ENCODE measurements at places on chromosomes 1 and 21.

DNA sequence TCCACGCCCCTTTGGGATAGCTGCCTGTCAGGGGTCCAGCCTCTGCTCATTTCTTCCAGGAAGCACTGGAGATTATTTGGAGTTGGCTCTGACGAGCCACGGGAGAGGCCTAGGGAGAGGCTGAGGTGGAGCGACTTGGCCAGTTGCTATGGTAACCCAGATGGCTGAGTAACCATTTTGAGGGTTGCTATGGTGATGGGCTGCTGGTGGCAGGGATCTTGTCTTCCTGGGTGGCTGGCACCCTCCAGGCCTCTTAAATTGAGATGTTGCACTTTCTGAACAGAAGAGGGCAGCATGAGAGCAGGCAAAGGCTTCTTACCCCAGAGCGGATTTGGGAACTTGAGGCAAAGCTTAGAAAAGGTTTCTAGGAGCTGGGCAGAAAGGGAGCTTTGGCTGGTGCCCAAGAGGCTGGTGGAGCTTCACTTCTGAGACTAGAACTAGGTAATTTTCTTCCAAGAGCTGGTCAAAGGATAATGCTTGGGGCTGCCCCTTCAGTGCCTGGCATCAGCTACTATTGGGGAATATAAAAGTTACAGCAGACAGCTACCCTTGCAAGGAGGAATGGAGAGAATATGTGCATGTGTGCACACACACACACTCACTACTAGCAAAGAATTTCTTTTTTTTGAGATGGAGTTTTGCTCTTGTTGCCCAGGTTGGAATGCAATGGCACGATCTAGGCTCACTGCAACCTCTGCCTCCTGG lies 72.5 kb downstream of the NDUFS5 start:
- peak; percentile 73 for DNase-seq

DNA sequence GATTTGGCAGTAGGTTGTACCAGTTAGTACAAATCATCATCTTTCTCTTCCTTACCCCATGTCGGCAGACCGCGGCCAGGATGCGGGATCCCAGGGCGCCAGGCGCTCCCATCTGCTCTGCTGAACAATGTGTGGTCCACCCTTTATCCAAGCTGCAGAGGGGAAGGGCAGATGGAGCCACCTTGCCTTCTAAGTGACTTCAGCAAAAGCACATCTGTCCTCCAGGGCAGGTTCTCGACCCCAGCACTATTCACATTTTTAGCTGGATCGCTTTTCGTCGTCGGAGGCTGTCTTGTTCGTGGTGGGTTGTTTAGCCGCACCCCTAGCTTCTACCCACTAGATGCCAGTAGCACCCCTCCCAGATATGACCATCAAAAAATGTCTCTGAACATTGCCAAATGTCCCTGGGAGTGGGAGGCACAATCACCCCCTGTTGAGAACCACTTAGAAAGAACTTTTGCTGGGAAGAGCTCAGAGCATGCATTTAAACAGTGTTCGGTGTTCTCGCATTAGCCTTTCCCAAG lies 58.1 kb upstream of the SIM2 start:
- no peak for DNase-seq

- no peak for DNase-seq
Observed at GRCh38 chr1:229643996-229644745, 18.1 kb downstream of the URB2 start.

GRCh38 chr1:202274611-202275010 lies 67.1 kb downstream of the UBE2T start:
- DNase-seq, result peak; percentile 79

DNA sequence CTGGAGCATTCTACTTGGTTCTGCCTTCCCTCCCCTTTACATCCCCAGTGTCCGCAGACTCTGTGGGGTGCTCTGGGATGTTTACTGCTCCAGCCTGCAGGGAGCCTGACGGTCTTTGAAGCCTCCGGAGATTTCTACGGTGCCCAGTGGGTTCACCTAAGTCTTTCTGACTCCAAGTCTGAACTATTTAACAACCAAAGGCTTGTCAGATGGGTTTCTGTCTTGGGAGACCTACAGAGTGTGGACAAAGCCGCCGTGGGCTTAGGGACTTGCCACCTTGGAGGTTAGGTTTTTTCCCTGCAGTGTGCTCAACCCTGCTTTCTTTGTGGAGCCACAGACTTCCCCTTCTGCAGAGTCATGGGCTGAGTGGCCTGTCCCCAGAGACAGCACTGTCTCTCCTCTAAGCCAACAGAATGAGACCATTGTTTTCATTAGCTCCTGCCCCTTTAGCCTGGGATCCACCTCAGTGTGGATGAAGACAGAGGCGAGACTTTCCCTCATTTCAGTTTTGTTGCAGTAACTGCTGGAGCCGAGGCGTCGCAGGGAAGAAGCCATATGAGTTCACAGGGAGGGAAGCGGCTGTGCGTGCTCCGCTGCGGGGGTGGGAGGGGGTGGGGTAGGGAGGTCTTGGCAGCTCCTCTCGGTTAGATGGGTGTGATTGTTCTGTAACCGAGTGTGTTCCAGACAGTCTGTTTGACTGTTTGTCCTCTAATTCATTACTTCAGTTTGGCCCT lies 120.7 kb downstream of the CNIH3 start:
- DNase-seq, result peak; percentile 36

GRCh38 chr1:95168761-95169351 lies 51.7 kb downstream of the TLCD4 start:
- DNase-seq, result no peak

- DNase-seq, result no peak
Observed at GRCh38 chr1:112911506-112912220, 44.3 kb downstream of the SLC16A1 start.

GRCh38 chr1:110897681-110898080 lies 24.7 kb downstream of the CD53 start:
- DNase-seq, result no peak

GRCh38 chr1:12573015-12573825 lies 44.8 kb downstream of the DHRS3 start:
- no peak for DNase-seq

GRCh38 chr1:93468662-93469061 lies 20.7 kb downstream of the FNBP1L start:
- no peak for DNase-seq

- DNase-seq, result no peak
Observed at GRCh38 chr1:51328926-51329325, 1.4 kb downstream of the TTC39A start.

- DNase-seq, result no peak
Observed at GRCh38 chr1:24888061-24888970, 41.8 kb downstream of the RUNX3 start.

GRCh38 chr1:88897070-88897730 lies 5.8 kb upstream of the GTF2B start:
- no peak for DNase-seq

GRCh38 chr1:153348511-153349362 lies at the start of gene PGLYRP4:
PGLYRP4 (minus strand) TSS chr1:153348841; CDS start chr1:153347932, 909 bp downstream.
- DNase-seq, result no peak

Measured in activated naive CD4-positive, alpha-beta T cell treated with anti-CD3 and anti-CD28 coated beads for 36 hours (primary cell).